ENCODE measurements at places on chromosomes 13 and 19.

DNA sequence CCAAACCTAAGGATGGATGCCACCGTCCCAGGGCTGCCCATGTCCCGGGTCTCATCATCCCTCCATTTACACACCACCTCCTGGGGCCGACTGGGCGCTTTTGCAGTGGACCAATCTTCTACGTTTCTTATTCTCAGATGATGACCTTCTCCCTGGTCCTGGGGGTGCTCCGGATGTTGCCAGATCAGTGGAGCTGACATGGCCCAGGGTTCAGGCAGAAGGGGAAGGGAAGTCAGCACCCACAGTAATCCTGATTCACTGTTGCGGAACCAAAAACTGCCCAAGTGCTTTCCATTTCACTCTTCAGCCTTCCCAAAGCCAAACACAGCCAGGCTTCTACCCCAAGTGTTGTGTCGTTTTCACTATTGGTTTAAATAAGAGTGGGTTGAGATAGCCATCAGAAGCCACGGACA lies 29.8 kb downstream of the RAB20 start:
- DNase-seq = no peak
- H3K27me3 ChIP-seq = no peaks in the 10 kb centered on the region
- no peaks in the 10 kb centered on the region for H3K36me3 ChIP-seq
- H3K27ac ChIP-seq = peak overlapping the region; percentile 68

GRCh38 chr19:48415395-48415794 lies 21.9 kb downstream of the GRIN2D start:
- peak overlapping the region; percentile 92 for H3K27ac ChIP-seq
- H3K36me3 ChIP-seq = peaks cover 14% of the 10 kb centered on the region
- peak; percentile 99 for DNase-seq
- H3K4me1 ChIP-seq = peaks cover 15% of the 10 kb centered on the region
- H3K27me3 ChIP-seq = no peaks in the 10 kb centered on the region
- peak overlapping the region; percentile 47 for H3K4me3 ChIP-seq

GRCh38 chr13:113157929-113158747 lies at the start of gene PROZ:
PROZ (plus strand) TSS chr13:113158648; CDS start chr13:113158661, 13 bp downstream.
- H3K36me3 ChIP-seq = no peaks in the 10 kb centered on the region
- no peak within 1 kb of the TSS for H3K27ac ChIP-seq
- DNase-seq = no peak
- peaks cover 12% of the 10 kb centered on the region for H3K4me1 ChIP-seq
- peaks cover 6% of the 10 kb centered on the region for H3K27me3 ChIP-seq
- no peak within 1 kb of the TSS for H3K4me3 ChIP-seq

GRCh38 chr13:30934381-30934780 lies 1.9 kb downstream of the TEX26 start:
- H3K27me3 ChIP-seq = peaks cover 29% of the 10 kb centered on the region
- H3K36me3 ChIP-seq = no peaks in the 10 kb centered on the region
- DNase-seq = peak; percentile 63
- no peaks in the 10 kb centered on the region for H3K4me1 ChIP-seq
- no peak overlapping the region for H3K4me3 ChIP-seq
- H3K27ac ChIP-seq = no peak overlapping the region

GRCh38 chr19:38194061-38194701 lies 29.8 kb downstream of the DPF1 start:
- H3K27ac ChIP-seq = no peak overlapping the region
- H3K4me3 ChIP-seq = no peak overlapping the region
- H3K36me3 ChIP-seq = no peaks in the 10 kb centered on the region

GRCh38 chr13:40255551-40255950 lies 410.9 kb downstream of the FOXO1 start:
- no peak overlapping the region for H3K4me3 ChIP-seq
- H3K4me1 ChIP-seq = no peaks in the 10 kb centered on the region
- DNase-seq = no peak
- no peak overlapping the region for H3K27ac ChIP-seq

DNA sequence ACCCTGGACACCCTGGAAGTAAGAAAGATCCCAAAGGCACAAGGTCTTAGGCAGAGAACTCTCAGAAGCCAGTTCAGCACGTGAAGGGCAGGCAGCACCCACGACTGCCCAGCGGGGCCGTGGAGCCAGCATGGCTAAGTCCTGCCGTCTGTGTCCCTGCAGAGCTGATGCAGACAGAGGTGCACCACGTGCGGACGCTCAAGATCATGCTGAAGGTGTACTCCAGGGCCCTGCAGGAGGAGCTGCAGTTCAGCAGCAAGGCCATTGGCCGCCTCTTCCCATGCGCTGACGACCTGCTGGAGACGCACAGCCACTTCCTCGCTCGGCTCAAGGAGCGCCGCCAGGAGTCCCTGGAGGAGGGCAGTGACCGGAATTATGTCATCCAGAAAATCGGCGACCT lies 44.8 kb downstream of the PEX11G start:
- peaks cover 10% of the 10 kb centered on the region for H3K36me3 ChIP-seq
- peak; percentile 28 for DNase-seq
- H3K4me1 ChIP-seq = no peaks in the 10 kb centered on the region
- H3K27ac ChIP-seq = no peak overlapping the region
- no peaks in the 10 kb centered on the region for H3K27me3 ChIP-seq

DNA sequence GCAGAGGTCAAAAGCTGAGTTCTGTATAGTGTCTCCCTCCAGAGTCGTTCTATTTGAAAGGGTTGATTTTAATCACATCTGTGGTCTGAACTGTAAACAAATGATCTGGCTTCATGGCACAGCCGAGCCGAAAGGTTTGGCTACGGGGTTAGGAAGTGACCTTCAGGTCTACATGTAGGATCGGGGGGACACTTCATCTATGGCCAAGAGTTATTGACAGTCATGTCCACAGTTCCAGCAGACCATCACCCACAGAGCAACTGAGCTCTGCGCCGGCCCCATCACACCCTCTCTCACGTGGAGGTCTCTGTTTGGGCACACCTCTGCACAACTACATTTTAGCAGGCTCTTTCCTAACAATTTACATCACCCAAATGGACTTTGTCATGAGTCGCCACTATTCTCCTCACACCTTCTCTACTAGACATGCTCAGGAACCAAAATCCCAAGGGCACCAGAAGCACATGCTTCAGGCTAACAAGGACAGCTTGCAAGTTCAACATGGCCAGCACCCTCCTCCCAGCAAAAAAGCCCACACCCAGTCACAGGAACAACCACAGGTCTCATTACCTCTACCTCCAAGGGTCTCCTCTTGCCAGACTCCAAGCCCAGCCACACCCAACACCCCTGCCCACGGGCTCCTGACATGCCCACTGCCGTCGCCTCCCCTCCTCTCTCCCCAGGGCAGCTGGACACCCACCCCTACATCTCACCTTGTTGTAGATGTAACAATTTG lies 36.1 kb upstream of the EPHX3 start:
- H3K27me3 ChIP-seq = no peaks in the 10 kb centered on the region
- H3K27ac ChIP-seq = no peak overlapping the region
- peaks cover 25% of the 10 kb centered on the region for H3K36me3 ChIP-seq
- DNase-seq = no peak
- no peak overlapping the region for H3K4me3 ChIP-seq

- H3K36me3 ChIP-seq = no peaks in the 10 kb centered on the region
- DNase-seq = no peak
- H3K27me3 ChIP-seq = no peaks in the 10 kb centered on the region
- H3K4me1 ChIP-seq = no peaks in the 10 kb centered on the region
- H3K4me3 ChIP-seq = no peak overlapping the region
Measured at GRCh38 chr13:79767126-79767525, 286.2 kb downstream of the NDFIP2 start.

DNA sequence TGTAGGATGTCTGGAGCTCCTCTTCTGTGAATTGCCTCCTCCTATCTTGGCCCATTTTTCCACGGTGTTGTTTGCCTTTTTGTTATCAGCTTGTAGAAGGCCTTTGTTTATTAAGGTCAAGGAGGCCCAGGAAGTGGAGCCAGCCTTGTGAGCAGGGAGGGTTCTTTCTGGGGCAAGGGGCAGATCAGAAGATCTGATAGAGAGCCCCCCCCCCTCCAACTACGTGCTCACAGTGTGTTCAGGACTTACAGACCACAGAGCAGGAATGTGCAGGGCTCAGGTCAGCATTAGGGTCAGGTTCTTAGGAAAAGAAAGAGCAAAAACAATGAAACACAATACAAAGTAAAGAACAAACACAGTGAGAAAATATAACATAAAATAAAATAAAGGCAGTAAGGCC lies 59.4 kb downstream of the CCNE1 start:
- peaks cover 22% of the 10 kb centered on the region for H3K27me3 ChIP-seq
- no peak overlapping the region for H3K4me3 ChIP-seq
- H3K4me1 ChIP-seq = no peaks in the 10 kb centered on the region
- H3K27ac ChIP-seq = no peak overlapping the region
- H3K36me3 ChIP-seq = no peaks in the 10 kb centered on the region

GRCh38 chr13:29964181-29964845 lies 113.9 kb upstream of the UBL3 start:
- no peaks in the 10 kb centered on the region for H3K27me3 ChIP-seq
- H3K27ac ChIP-seq = peak overlapping the region; percentile 70
- no peaks in the 10 kb centered on the region for H3K36me3 ChIP-seq
- H3K4me3 ChIP-seq = no peak overlapping the region

GRCh38 chr19:41264581-41265394 lies 616 bp downstream of the HNRNPUL1 start:
- H3K36me3 ChIP-seq = peaks cover 20% of the 10 kb centered on the region
- no peaks in the 10 kb centered on the region for H3K27me3 ChIP-seq
- H3K4me1 ChIP-seq = peaks cover 7% of the 10 kb centered on the region

DNA sequence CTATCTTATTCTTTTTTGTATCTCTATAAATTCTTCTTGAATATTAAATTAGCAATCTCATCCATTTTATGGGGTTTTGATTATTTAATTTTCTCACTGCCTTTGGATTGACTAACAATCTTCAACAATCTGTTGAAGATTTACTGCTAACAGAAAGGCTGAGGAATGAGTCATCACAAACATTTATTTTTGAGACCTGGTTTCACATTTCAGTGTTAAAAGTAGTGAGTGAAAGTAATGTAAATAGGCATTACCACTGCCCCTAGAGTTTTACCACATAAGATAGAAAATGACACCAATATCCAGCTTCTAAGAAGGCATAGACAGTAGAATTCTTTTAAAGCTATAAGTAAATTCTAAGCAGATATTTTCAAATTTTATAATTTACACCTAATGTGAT lies 472.8 kb downstream of the OLFM4 start:
- H3K4me1 ChIP-seq = peaks cover 4% of the 10 kb centered on the region
- H3K27ac ChIP-seq = no peak overlapping the region
- H3K27me3 ChIP-seq = no peaks in the 10 kb centered on the region
- DNase-seq = no peak
- H3K36me3 ChIP-seq = no peaks in the 10 kb centered on the region

DNA sequence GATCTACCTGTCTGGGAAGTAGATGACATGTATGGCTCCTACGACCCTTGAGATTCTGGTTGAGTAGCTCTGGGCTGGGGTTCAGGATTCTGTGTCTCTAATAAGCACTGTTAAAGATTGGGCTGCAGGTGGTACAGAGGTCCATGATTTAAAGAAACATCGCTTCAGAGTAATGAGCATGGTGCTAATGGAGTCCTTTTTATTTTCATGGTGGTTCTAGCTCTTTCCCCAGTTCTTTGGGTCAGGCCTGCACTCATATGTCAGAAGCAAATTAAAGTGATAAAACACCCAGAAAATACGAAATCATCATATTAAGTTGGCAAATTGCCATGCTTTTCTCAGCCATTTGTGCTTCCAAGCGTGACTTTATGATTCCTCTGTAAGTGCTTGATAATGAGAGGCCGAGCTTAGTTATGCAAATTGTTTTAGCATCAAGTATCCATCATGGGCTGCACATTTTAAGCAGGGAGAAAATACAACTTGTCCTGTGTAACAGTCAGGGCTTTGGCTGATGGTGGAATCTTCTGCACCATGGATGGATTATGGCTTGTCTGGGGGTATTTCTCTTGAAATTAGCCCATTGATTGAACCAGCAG lies 45.1 kb downstream of the MTUS2 start:
- H3K27ac ChIP-seq = no peak overlapping the region
- H3K4me3 ChIP-seq = no peak overlapping the region
- H3K4me1 ChIP-seq = no peaks in the 10 kb centered on the region
- no peaks in the 10 kb centered on the region for H3K36me3 ChIP-seq
- DNase-seq = no peak
- no peaks in the 10 kb centered on the region for H3K27me3 ChIP-seq

DNA sequence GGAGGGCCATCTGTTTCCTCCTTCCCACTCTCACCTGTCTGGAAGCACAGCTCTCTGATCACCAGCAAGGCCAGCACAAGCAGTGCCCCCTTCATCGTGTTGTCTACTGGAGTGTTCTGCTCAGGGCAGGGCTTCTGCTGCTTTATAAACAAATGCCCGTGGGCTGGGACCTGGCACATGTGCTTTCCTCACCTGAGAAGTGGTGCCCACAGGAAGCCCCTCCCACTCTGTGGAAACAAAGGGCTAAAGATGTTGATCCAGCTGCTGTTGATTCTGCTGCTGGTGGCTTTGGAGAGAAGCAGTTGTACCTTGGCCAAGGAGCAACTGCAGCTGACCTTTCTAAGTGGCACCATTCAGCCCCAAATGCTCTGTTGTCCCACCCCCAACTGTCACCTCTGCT lies 26.4 kb upstream of the ZNF181 start:
- H3K36me3 ChIP-seq = no peaks in the 10 kb centered on the region
- H3K4me1 ChIP-seq = no peaks in the 10 kb centered on the region
- no peak overlapping the region for H3K4me3 ChIP-seq

- H3K27me3 ChIP-seq = no peaks in the 10 kb centered on the region
- no peak overlapping the region for H3K27ac ChIP-seq
- H3K4me1 ChIP-seq = no peaks in the 10 kb centered on the region
- H3K36me3 ChIP-seq = no peaks in the 10 kb centered on the region
- DNase-seq = no peak
Measured at GRCh38 chr13:21229241-21230024, 53.0 kb downstream of the MRPL57 start.

- H3K4me3 ChIP-seq = no peak overlapping the region
- peaks cover 88% of the 10 kb centered on the region for H3K36me3 ChIP-seq
- no peaks in the 10 kb centered on the region for H3K27me3 ChIP-seq
- no peaks in the 10 kb centered on the region for H3K4me1 ChIP-seq
Measured at GRCh38 chr19:41299046-41299754, 10.8 kb upstream of the CCDC97 start.

GRCh38 chr19:36267061-36267845 lies 52.3 kb downstream of the ZNF146 start:
- H3K4me1 ChIP-seq = no peaks in the 10 kb centered on the region
- no peaks in the 10 kb centered on the region for H3K36me3 ChIP-seq
- H3K4me3 ChIP-seq = no peak overlapping the region
- no peak overlapping the region for H3K27ac ChIP-seq
- no peaks in the 10 kb centered on the region for H3K27me3 ChIP-seq
- no peak for DNase-seq

GRCh38 chr19:4388337-4389063 lies 11.8 kb downstream of the SH3GL1 start:
- peaks cover 22% of the 10 kb centered on the region for H3K4me1 ChIP-seq
- H3K27ac ChIP-seq = no peak overlapping the region
- no peak overlapping the region for H3K4me3 ChIP-seq
- no peak for DNase-seq

- H3K36me3 ChIP-seq = no peaks in the 10 kb centered on the region
- no peak overlapping the region for H3K4me3 ChIP-seq
- H3K27ac ChIP-seq = no peak overlapping the region
- no peak for DNase-seq
Measured at GRCh38 chr19:30722761-30723160, 350.6 kb downstream of the ZNF536 start.

GRCh38 chr13:80047406-80047805 lies 293.5 kb downstream of the SPRY2 start:
- no peaks in the 10 kb centered on the region for H3K4me1 ChIP-seq
- H3K36me3 ChIP-seq = no peaks in the 10 kb centered on the region
- no peak overlapping the region for H3K27ac ChIP-seq
- no peak for DNase-seq
- no peak overlapping the region for H3K4me3 ChIP-seq
